ENCODE measurements at places on chromosomes 11 and 22. TPM values are rescaled to one million over a fixed set of nuclear protein-coding genes. Genes with fewer than 3 reads are reported as not detected.

The APOBEC3C gene
- 28.3 TPM for total RNA-seq

The PAAF1 gene
- total RNA-seq, result 8.9 TPM

The PIH1D2 gene
- total RNA-seq, result 1.4 TPM

The PPM1F gene
- total RNA-seq, result 13.9 TPM

The ASPHD2 gene
- 0.15 TPM for total RNA-seq

The PAMR1 gene
- total RNA-seq, result 4.1 TPM

The BDNF gene
- total RNA-seq, result 4.1 TPM

The PRR5L gene
- total RNA-seq, result 2.6 TPM

The KIRREL3 gene
- total RNA-seq, result 0.27 TPM

The PARVA gene
- total RNA-seq, result 65.9 TPM

The EPS8L2 gene
- 1.5 TPM for total RNA-seq

The CHRM1 gene
- 0.08 TPM for total RNA-seq

Data from heart left ventricle (tissue), 16 donors.